ENCODE measurements at places on chromosomes 6 and 20.

- DNase-seq = no peak
These were observed 32.3 kb downstream of the FOXP4 start for GRCh38 chr6:41578217-41579087.

- DNase-seq = no peak
These were observed 189.9 kb downstream of the EYA4 start for GRCh38 chr6:133431031-133431430.

DNA sequence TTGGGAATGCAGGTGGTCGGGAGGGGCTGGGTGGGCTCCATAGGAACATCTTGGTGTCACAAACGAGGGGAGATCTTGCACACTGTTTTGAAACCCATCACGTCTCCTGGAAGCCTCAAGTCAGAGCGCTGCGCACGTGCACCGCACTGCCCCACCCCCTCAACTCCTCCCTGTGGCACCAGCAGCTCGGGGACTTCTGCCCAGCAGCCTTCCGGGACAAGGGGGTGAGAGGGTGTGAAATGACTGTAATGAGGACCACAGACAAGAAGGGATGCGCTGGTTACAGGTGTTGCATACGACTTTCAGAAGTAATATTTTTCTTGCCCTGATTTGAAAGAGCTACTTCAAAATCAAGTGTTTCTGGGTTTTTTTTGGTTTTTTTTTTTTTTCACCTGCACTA lies 60.3 kb downstream of the FOXC1 start:
- no peak for DNase-seq

- no peak for DNase-seq
These were observed 64.6 kb downstream of the VEGFA start for GRCh38 chr6:43834528-43835155.

- DNase-seq = no peak
These were observed 87.9 kb downstream of the THBS2 start for GRCh38 chr6:169165561-169166300.

- DNase-seq = no peak
These were observed 329.1 kb downstream of the TFAP2B start for GRCh38 chr6:51147756-51148155.

All from activated naive CD8-positive, alpha-beta T cell treated with anti-CD3 and anti-CD28 coated beads, Interleukin-2, amount 50 U/mL, for 16 hours (primary cell).